ENCODE measurements at places on chromosomes 3 and 15.
A peak's percentile ranks its signal among the peaks of the same experiment; 100 is the strongest.

- no peak for DNase-seq
Observed at GRCh38 chr15:74402873-74403587, 30.7 kb downstream of the SEMA7A start.

GRCh38 chr15:44099671-44100070 is 95.4 kb downstream of the FRMD5 start:
- peak; percentile 58 for DNase-seq

DNA sequence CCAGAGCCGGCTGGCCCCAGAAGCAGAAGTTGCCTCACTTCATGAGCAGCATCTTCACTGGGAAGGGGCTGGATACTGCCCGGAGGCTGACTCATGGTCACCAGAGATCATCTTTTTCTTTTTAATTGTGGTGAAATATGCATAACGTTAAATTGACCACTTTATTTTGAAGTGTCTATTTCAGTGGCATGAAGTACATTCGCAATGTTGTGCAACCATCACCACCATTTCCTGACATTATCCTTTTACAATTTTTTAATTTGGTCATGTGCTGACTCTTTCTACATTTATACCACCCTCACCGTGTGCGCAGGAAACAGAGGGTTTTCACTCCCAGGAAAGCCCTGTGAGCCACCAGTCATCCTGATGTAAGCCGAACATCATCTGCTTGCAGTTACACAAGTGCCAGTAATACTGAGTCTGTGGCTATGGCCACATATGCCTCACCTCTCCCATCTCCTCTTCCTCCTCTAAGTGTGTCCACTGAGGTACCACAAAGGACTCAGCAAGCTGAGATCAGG is 51.6 kb upstream of the ABHD17C start:
- DNase-seq: no peak

- peak; percentile 48 for DNase-seq
Observed at GRCh38 chr15:38084289-38084688, 149.8 kb downstream of the TMCO5A start.
